ENCODE measurements at places on chromosomes 2 and 18.

DNA sequence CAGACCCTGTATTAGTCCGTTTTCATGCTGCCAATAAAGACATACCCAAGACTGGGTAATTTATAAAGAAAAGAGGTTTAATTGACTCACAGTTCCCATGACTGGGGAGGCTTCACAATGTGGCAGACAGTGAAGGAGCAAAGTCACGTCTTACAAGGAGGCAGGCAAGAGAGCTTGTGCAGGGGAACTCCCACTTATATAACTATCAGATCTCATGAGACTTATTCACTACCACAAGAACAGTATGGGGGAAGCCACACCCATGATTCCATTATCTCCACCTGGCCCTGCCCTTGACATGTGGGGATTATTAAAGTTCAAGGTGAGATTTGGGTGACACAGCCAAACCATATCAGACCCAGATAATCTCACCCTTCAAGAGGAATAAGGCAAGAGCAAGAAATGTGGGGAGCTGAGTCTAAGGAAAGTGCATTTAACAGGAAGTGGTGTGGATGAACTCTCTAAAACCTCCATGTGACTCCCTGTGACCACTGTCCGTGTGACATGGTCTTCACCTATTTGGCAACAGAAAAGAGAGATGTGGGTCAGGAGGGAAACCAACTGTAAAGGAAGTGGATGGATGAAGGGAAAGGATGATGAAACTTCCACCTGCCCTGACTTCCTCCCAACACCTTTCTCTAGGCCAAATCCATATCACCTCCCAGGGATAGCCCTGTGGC lies 110.6 kb downstream of the ATL2 start:
- DNase-seq = no peak

DNA sequence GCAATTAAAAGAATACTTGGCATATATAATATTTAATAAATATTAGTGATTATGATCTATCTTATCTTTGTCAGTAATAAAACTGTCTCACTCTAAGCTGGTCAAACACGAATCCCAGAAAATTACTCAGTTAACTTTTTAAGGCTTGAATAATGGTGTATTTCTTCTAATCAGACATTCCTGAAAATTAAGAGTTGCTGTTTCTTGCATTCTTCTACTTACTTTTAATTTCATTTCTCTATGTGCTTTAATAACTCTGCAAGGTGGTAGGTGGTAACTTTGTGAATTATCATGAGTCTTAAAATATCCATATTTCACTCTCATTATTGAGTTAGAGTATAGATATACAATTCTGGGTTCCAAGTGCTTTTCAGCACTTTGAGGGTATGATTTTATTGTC lies 3.1 kb upstream of the SERPINB10 start:
- no peak for DNase-seq

DNA sequence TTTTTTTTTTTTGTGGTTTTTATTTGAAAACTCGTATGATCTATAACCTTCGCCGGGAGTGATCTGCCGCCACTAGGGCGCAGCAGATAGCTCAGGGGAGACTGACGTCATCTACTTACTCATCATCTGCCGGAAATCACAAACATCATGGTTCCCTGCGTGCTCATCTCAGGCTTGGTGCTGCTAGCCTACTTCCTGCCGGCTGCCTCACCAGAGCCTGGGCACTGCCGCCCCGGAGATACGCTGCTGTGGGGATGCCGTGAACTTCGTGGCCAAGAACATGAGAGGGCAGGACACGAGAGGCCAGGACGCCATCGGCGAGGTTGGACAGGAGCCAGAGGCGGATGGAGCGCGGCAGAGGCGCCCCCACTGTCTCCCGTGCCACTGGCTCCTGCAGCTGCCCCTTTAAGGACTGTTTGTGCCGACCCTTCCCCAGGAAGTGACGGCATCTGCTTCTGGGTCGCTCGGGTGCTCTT lies 68.8 kb downstream of the DOK6 start:
- no peak for DNase-seq

GRCh38 chr2:188786368-188786841 lies 187.8 kb upstream of the COL3A1 start:
- no peak for DNase-seq

GRCh38 chr2:192146069-192147015 lies 48.4 kb downstream of the TMEFF2 start:
- no peak for DNase-seq

- no peak for DNase-seq
These were observed 1.2 kb downstream of the RAPH1 start for GRCh38 chr2:203533676-203534591.

DNA sequence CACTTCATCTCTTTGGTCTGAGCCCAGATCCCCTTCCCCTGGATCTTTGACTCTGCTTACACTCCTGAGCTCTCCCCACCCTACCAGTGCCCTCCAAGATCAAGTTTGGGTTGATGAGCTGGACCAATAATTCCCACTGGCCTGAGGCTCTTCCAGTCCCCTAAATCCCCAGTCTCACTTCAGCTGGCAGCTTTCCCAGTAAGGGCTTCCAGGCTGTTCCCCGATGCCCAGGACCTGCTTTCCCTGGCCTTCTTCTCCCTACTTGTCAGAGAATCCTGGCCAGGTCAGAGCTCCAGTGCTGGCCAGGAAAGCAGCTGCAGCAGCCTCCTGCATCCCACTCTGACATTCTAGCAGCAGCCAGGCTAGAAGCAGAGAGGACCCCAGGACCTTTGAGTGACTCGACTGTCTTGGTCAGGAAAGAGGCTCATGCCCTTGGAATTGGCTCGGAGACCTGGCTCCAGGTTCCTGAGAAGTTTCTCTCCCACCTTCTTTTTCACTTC lies 3.5 kb downstream of the WNT6 start:
- DNase-seq = no peak

DNA sequence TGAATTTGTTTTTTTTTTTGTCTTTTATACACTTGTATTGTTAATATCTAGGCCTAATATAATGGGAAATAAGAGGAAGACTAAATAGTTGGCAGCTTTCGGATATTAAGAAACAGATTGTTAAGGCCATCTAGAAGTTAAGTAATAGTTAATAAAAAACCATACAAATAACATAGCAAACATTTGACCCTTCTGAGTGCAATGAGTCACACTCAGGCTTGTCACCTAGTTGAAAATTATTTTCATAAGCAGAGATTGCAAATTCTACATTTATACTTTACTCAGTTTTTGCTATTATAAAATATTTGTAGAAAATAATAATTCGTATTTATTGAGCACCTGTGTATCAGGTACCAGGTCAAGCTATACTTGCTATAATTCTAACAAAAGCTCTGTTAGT lies 2.4 kb downstream of the NUP35 start:
- DNase-seq = no peak

GRCh38 chr2:33522576-33522975 lies 46.1 kb downstream of the RASGRP3 start:
- DNase-seq = no peak
